ENCODE measurements at places on chromosomes 7 and 10.

DNA sequence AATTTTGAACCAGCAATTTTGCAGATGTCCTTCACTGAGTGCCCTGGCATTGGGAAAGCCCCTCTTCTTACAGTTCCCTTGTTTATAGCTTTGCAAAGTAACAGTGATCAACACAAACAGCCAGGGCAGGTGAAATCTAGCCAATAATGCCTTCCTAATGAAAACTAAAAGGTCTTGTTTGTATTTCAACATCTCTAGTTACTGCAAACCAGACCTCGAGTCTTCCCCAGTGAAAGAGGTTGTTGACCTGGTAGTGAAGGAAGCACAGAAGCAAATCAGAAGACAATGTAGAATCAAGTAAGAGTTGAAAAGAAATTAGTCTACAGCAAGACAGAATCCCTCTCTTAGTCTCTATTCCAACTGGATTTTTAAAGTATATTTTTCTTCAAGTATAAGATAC is 231.2 kb downstream of the SNX13 start:
- no peak for DNase-seq

DNA sequence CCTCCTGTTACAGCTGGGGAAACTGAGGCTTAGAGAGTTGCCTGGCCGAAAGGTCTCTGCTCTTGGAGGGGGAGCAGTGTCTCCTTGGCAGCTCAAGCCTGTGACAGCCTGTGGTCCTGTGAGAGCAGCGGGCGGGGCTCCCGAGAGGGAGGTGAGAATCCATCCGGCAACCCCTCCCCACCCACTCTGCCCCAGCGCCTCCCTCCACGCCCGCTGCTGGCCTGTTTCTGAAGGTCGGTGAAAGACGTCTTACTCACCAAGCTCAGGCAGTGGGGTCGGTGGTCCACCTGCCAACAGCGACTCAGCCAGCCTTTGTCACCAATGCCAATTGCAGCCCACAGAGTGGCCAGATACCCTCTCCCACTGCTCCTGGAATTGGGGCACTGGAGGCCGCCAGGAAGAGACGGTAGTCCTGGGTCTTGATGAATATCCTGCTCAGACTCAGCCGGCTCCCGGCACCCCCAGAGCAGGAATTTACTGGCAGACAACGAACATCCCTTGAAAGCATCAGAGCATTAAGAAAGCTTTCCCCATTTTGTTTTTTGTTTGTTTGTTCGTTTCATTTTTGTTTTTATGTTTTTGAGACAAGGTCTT is 7.4 kb upstream of the TTYH3 start:
- DNase-seq = no peak

DNA sequence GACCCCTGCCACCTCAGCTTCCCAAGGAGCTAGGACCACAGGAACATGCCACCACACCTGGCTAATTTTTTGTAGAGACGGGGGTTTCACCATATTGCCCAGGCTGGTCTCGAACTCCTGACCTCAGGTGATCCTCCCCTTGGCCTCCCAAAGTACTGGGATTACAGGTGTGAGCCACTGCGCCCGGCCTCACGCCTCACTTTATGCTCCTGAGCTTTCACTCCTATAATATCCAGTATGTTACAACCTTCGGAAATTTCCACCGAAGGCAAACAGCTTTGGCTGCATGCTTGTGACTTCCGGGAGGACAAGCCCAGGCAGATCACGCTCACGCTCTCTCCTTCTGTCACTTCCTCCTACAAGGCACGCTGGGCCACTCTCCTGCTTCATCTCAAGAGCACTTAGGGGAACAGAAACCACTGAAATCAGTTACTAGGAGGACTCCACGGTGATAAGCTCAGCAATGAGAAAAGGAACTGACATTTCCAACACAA is 4.4 kb upstream of the MAD1L1 start:
- no peak for DNase-seq

DNA sequence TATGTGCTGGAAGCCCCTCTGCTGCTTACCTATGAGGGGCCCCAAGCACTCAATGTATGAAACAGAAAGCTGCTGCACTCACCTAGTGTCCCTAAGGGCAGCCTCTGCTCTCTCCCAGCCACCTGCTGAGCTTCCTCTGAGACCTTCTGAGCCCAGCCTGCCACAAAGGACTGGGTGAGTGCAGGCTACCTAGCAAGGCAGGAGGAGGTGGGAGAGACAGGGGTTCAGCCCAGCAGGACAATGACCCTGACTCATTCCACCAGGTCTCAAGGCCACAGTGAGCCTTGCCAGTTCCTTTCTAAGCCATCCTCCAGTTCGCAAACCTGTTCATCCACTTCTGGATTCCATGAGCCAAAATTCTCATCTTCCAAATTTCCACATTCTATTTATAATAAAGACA is 16.3 kb downstream of the VOPP1 start:
- no peak for DNase-seq

- DNase-seq = no peak
Measured at GRCh38 chr7:142916508-142916907, 17.0 kb downstream of the TRPV5 start.

DNA sequence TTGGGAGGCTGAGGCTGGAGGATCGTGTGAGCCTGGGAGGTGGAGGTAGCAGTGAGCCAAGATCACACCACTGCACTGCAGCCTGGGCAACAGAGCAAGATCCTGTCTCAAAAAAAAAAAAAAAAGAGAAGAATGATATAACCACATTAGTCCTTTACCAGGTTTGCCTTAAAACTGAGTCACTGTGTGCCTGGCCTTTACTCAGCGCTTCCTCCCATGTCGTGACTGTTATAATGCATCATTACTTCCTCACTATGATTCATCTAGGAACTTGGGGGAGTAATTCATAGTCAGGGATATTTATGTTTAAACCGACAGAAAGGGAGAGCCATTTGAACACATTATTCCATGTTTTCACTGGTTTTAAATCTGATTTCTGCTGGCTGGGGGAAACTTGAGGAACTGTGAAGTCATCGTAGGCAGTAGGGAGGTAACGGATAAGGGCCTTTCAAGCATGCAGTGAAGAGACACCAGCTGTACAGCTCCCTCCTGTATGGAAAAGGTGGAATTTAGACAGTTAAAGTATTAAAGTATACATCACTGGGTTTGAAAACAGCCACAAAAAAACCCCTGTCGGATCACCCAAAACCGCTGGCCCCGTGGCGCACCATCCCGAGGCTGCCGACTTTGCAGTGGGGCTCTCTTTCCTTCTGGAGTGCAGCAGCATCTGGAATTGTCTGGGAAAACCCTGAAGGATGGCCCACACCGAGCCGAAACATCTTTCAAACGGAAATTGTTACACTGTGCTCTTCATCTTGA is 119.8 kb downstream of the NKX6-2 start:
- no peak for DNase-seq

DNA sequence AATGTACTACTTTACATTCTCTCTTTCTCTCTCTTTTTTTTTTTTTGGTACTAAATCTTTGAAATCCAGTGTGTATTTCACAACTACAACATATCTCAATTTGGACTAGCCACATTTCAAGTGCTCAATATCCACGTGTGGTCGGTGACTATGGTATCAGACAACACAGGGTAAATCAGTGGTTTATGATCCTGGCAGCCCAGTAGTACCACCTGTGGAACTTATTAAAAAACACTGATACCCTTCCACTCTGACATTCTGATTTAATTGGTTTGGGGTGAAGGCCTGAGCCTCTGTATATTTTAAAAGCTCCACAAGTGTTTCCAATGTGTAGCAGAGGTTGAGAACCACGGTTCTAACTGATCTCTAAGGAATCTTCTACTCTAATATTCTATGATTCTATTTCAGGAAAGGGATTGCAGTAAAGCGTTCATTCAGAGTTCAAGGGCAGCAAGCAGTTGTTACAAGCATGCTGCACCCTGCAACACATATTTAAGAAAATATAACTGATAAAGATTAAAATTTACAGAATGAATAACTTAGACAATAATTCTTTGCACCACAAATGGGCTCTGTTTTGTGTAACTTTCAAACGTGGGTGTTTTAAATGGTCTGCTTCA is 5.1 kb downstream of the CREB5 start:
- DNase-seq = no peak

DNA sequence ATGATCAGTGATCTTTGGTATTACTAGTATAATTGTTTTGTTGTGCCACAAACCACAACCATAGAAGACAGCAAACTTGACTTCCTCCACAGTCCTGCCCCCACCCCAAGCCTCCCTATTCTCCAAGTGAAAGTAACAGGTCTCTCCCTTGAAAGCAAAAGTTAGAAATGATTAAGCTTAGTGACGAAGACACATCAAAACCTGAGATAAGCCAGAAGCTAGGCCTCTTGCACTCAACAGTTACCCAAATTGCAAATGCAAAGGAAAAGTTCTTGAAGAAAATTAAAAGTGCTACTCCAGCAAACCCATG is 7.5 kb downstream of the SAR1A start:
- no peak for DNase-seq

All from cortex of kidney (tissue), 1 donor.